AG08396 (cell line): ENCODE measurements at places on chromosomes 6 and 20.
A peak's percentile ranks its signal among the peaks of the same experiment; 100 is the strongest.

- no peak for DNase-seq
These were observed 99.8 kb downstream of the OPRM1 start for GRCh38 chr6:154138793-154139192.

- DNase-seq, result no peak
These were observed 137.5 kb downstream of the ZFP64 start for GRCh38 chr20:52054123-52054522.

DNA sequence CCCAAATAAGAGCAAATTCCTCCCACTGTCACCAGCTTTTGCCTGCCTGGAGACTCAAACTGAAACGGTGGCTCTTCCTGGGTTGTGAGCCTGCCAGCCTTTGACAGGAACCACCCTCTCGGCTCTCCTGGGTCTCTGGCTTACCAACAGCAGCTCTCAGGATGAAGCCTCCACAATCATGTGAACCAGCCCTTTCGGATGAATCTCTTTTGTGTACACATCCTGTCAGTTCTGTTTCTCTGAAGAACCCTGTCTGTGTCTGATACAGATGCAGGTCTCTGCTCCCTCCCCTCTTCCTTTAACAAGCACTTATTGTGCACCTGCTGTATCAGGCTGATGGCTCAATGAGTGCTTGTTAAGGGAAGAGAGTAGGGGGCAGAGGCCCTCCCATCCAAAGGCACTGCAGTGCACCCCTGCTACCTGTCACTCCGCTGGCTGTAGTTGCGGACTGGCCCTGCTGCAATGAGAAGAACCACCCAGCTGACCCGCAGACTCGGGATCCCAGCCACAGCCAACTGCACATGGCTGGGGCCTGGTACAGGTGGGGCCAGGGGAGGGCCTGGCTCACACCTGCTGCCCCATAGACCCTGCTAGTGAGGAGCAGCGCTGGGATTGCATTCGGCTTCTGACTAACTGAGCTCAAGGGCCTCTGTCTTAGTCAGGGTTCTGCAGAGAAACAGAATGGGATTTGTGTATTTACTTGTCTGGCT, 120.1 kb upstream of the PMEPA1 start:
- no peak for DNase-seq

DNA sequence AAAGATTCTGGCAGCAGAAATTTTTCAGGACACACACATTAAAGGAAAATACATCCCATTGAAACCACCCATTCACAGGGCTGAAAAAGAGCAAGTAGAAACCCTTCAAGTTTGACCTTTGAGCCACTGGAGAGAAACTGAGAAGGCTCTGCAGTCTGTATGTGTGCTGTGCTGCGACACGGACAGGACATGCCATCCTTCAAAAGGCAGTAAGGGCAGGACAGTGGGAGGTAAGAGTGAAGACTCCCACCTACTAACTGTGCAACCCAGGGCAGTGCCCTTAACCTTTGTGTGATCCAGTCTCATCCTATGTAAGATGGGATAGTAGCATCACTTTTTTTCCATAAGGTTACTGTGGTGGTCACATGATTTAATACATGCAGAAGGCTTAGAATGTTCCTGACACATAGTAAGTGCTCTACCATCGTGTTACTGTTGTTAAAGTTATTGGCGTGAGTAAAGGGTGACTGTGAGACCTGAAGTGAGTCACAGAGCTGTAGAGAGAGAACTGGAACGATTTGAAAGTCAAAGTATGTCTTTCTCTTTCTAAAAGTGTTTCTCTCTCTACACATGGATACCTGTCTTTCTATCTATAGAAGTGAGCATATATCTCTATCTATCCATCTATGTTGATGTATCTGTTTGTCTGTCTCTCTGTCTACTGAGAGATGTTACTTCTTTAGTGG, 153.7 kb upstream of the OLIG3 start:
- DNase-seq, result no peak

DNA sequence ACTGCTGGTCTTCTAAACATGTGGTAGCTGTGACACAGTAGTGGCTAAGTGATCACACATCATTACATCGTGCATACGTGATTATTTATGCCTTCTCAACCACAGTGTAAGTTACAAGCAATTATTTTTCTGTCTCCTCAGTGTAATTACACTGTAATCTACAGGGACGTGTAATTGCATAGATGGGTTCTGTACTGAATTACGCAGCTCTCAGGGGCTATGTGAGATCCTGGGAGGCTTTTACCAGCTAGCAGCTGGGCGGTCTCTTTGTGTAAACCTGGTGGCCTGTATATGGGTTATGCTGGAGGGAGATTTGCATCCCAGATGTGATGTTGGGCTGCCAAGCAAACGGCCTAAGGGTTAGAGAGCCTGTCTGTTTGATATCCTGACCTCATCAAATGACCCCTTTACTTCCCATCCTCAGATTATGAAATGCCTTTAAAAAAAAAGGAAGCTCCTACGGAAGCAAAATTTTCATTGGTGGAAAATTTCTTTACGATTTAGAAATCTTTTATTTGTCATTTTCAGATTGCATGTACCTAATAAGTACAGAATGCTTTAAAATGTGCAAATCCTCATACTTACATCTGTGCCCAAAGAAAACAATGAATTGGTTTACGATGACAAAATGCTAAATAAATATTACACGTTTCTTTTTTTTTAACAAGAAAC, 402.8 kb upstream of the JAG1 start:
- no peak for DNase-seq

DNA sequence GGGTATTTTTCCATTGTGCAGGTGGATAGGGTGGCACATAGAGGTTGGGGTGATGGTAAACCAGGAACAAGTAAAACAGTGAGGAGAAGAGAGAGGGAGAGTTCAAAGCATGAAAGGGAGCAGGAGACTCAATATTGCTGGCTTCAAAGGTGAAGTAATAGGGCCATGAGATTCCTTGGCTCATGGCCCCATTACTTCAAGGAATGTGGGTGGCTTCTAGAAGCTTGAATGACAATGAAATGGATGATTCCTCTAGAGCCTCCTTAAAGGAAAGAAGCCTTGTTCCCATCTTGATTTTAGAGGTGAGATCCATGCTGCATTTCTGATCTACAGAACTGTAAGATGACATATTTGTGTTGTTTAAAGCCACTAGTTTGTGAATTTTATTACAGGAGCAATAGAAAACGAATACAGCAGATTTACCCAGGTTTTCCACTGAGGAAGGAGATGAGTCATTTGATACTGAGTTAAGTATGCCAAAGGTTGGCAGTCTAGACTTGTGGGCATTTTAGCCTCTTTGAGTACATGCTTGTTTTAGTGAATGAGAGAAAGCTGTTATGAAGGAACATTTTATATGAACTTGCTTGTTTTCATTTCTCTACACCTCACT, 110.4 kb downstream of the PLCB4 start:
- no peak for DNase-seq

DNA sequence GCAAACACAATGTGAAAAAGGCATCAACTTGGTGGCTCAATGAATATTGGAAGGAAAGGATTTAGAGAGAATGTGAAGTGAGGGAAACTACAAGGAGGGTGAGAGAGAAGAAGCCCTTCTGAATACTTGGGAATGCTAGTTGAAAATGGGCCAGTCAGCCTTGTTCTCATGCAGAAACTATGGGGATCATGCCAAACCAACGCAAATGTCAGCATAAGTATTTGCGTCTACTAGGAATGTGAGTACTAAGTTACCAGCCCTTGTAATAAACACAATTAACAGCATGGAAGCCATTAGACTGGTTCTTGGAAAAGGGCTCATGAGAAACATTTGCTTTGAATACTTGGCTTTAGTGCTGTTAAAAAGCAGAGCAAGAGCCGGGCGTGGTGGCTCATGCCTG, 54.9 kb upstream of the AIG1 start:
- DNase-seq, result no peak

GRCh38 chr6:102895683-102896082, 1502.2 kb downstream of the GRIK2 start:
- no peak for DNase-seq

DNA sequence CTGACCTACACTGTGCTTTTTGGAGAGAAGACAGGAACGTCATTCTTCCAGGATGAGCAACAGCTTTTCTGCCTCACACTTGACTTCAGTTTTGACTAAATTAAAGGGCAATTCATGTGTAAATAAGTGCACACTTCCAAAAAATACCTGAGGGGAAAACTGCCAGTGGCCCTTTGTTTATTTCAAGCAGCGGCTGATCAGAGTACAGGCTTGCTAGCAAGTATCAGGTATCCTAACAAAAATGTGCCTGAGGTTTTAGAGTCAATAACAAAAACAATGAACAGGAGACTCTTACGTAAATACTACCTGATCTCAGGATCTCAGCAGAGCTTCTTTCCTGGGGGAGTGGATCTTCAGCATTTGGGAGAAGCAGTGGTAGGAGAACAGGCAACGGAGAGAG, 12.4 kb downstream of the LY86 start:
- DNase-seq, result no peak

- DNase-seq, result no peak
These were observed 159.4 kb downstream of the MMS22L start for GRCh38 chr6:97123652-97124051.

DNA sequence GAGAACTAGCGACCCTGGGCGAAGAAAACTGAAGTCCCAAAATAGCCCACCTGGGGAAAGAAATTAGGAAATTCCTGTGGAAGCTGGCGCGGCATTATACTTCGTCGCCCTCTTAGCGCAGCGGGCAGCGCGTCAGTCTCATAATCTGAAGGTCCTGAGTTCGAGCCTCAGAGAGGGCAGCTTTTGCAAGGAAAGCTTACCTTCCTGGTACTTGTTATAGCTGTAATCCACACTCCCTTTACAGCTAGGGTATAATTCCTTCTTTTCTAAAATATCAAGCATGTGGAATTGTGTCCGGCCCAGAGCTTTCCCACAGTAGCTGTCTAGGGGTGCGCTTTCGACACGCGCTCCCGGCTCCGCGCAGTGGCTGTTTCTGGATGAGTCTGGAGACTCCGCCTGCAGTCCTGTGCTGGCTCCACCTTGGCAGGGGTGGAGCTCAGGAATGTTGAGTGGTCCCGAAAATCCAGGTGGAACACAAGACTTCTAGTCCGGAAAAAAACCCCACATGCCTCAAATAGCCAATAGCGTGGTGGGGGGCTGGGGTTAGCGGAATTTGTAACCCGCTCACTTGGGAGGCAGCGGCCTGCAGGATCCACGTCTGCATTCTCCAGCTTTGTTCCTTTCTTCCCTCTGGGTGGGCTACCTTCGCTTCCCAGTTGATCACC, 83.7 kb upstream of the ZNF322 start:
- DNase-seq, result peak; percentile 55

GRCh38 chr6:24982231-24982630, 46.5 kb upstream of the RIPOR2 start:
- no peak for DNase-seq

DNA sequence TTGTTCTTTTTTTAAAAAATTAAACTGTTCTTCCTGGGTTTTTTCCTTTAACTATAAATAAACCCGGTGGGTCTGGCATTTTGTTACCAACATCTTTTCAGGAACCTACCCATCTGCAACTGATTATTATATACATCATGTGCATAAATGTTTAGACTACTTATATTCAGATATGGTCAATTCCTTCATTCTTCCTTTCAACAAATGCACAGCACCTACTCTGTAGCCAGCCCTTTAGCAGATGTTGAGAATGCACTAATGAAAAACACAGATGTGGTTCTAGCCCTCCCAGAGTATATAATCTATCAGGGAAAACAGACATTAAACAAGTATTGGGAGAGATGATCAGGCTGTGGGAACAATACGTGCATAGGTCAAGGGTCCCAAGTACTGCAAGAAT, 237.1 kb downstream of the UST start:
- DNase-seq, result no peak

GRCh38 chr6:109816452-109817374, 125.6 kb downstream of the FIG4 start:
- no peak for DNase-seq

DNA sequence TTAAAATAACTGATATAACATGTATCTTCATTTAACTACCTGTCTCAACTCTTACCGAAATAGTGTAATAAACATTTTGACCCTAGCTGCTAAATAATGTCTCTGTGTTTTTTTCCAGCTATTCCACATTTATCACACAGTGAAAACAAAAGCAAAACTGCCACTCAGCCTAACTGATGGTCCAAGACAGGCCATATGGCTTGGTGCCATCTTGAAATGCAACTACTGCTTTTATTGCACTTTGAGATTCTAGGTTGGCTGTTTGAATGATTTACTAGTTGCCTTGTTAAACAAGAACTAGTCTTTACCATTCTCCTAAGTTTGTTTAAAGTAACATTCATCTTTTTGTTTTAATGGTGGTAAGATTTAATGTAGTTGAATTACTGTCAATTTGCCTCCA, 739.8 kb downstream of the TFAP2A start:
- no peak for DNase-seq

GRCh38 chr6:31791324-31792089, 4.0 kb downstream of the VARS1 start:
- peak; percentile 82 for DNase-seq

- DNase-seq, result no peak
These were observed 1.1 kb downstream of the RNF144B start for GRCh38 chr6:18388271-18388670.

DNA sequence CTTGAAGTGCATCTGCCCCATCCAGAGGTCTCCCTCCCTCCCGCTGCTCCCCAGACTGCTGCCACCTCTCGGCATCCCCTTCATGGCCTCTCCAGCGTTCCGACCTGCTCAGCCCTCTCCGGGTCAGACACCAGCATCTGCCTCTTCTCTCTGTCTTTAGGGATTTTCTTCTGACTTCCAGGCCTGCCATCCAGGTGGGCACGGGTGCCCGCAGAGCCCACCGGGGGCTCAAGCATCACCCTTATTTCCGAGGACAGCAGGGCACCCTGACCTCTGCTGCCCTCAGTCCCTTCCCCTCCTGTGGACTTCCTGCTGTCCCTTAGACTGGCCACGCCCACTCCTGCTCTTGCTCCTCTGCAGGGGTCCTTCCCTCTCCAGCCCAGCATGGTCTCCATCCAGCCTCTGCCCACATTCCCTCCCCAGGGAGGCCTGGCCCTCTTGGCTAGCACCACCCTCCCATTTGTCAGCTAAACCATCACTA, 3.3 kb downstream of the NPEPL1 start:
- no peak for DNase-seq

DNA sequence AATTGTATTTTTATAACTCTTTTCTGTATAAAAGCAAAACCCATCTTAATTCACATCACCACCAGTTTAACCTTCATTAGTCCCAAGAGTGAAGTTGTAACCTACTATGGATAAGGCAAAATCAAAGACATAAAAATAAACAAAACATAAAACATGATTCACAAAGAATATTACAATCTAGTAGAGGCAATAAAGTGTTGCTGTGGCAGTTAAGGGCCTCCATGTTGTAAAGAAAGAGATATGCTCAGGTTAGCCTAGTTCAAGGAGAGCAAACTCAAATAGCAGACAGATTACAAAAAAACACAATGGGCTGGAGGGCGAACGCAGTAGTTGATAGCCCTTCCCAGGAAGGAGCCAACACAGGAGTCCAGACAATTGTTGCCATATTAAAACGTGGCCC, 13.4 kb downstream of the LGSN start:
- no peak for DNase-seq
